ENCODE measurements at places on chromosomes 2 and 18. TPM values are rescaled to one million over a fixed set of nuclear protein-coding genes. Genes with fewer than 3 reads are reported as not detected.

SERPINB12 gene
- total RNA-seq = not detected

GRCh38 chr18:61551586-61551985, 218.4 kb downstream of the CDH20 start:
- H3K27me3 ChIP-seq = no peaks in the 10 kb centered on the region
- H3K4me1 ChIP-seq = peaks cover 6% of the 10 kb centered on the region
- no peaks in the 10 kb centered on the region for H3K36me3 ChIP-seq

DNA sequence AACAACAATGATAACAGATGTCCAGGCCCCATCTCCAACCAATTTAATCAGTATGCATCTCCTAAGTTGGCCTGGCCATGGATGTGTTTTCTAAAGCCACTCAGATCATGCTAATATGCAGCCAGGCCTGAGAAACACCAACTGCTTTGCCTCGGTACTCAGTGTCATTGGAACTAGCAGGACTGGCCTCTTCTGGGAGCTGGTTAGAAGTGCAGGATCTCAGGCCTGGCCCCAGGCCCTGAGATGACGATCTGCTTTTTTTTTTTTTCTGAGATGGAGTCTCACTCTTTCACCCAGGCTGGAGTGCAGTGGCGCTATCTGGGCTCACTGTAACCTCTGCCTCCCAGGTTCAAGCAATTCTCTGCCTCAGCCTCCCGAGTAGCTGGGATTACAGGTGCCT, 69.1 kb downstream of the IRS1 start:
- peaks cover 6% of the 10 kb centered on the region for H3K36me3 ChIP-seq
- DNase-seq = no peak
- H3K4me3 ChIP-seq = no peak overlapping the region
- no peak overlapping the region for H3K27ac ChIP-seq
- H3K4me1 ChIP-seq = peaks cover 12% of the 10 kb centered on the region

DNA sequence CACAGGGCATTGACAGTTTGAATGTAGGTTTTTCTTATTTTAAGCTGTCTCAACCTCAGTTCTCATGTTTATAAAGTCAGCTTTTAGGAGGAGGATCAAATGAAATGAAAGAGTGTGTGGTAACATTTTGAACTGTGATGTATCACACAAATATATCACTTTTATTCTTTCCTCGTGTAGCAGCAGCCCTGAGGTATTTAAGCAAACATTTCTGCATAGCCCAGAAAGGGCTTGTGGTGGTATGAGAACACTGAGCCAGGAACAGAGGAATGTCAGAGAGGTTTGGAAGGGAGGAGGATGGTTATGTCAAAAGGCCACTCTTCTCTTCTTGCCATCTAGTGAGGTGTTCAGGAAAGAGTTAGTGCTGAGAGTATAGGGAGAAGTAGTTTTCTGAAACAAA, 150.2 kb downstream of the PARD3B start:
- no peaks in the 10 kb centered on the region for H3K36me3 ChIP-seq
- no peaks in the 10 kb centered on the region for H3K4me1 ChIP-seq
- peak; percentile 77 for DNase-seq

DNA sequence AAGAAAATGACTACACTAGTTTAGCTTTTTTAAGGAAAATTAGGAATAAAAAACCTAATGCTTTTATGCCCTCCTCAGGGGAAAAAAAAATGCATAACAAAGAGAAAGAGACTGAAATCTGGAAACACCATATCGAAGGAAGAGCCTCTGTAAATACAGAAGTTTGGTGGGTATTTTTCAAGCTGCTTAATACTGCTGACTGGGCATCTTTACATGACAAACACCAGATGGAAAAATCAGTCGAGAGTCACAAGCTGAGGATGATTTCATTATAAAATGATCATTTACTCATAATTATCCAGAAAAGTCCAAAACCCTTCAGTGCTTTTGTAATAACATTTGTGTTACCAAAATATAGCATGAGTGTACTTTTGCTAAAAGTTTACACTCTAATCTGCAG, 1600.7 kb upstream of the ACVR2A start:
- no peaks in the 10 kb centered on the region for H3K36me3 ChIP-seq
- DNase-seq = no peak
- H3K27me3 ChIP-seq = no peaks in the 10 kb centered on the region
- peaks cover 7% of the 10 kb centered on the region for H3K4me1 ChIP-seq
- no peak overlapping the region for H3K27ac ChIP-seq

ARL4C gene
- 59.3 TPM for total RNA-seq

RAD51AP2 gene
- total RNA-seq = 0.10 TPM

SLC23A3 gene
- total RNA-seq = 1.2 TPM

GRCh38 chr2:30670453-30670852, 136.8 kb downstream of the CAPN13 start:
- no peaks in the 10 kb centered on the region for H3K36me3 ChIP-seq
- H3K4me1 ChIP-seq = peaks cover 15% of the 10 kb centered on the region
- H3K27me3 ChIP-seq = no peaks in the 10 kb centered on the region
- no peak overlapping the region for H3K27ac ChIP-seq

- H3K4me3 ChIP-seq = peak overlapping the region; percentile 16
- peak; percentile 99 for DNase-seq
- H3K27me3 ChIP-seq = no peaks in the 10 kb centered on the region
- no peaks in the 10 kb centered on the region for H3K36me3 ChIP-seq
- peak overlapping the region; percentile 38 for H3K27ac ChIP-seq
- peaks cover 12% of the 10 kb centered on the region for H3K4me1 ChIP-seq
These were observed 139.9 kb upstream of the ZEB2 start for GRCh38 chr2:144659731-144660275.

DNA sequence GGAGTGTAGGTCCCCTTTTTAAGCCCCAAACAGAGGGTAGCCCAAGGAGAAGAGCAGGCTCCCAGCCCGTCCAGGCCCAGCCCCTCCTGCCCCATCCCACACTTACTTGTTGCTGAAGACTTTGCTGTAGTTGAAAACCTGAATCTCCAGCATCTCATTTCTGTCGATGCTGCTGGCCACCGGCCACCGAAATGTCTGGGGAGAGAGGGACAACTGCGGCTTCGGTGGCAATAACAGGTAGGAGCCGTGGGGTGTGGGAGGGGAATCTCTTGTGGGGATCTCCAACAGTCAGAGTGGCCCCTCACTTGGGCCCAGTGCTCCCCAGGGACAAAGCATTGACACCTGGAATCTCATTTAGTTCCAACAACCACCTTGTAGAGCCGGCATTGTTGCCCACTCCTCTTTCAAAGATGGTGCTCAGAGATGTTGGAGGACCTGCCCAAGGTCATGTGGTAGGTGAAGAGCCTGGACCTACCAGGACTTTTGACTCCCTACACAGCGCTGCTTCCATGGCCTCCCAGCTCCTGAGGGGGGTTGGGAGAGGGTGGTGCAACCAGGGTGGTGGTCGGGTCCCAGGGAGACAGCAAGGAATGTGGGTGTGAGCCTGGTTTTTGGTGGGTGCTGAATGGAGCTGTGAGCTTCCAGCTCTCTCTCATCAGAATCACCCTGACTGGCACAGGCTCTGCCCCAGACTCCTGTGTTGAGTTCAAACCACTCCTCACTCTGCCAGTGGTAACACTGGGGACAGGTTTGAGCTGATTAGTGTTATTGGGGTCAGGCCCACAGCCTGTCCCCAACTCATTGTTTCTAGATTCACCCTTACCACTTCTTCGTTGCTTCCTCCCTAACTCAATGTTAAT, 50.0 kb upstream of the OTOF start:
- no peaks in the 10 kb centered on the region for H3K27me3 ChIP-seq
- DNase-seq = no peak
- H3K27ac ChIP-seq = no peak overlapping the region

FNDC4 gene
- 6.9 TPM for total RNA-seq

- peak; percentile 95 for DNase-seq
- H3K4me3 ChIP-seq = no peak overlapping the region
- H3K4me1 ChIP-seq = peaks cover 8% of the 10 kb centered on the region
- H3K27ac ChIP-seq = peak overlapping the region; percentile 94
- H3K27me3 ChIP-seq = no peaks in the 10 kb centered on the region
- no peaks in the 10 kb centered on the region for H3K36me3 ChIP-seq
These were observed 195.7 kb upstream of the SESTD1 start for GRCh38 chr2:179460181-179460929.

- peak; percentile 84 for DNase-seq
- no peaks in the 10 kb centered on the region for H3K36me3 ChIP-seq
- H3K4me3 ChIP-seq = no peak overlapping the region
- peaks cover 40% of the 10 kb centered on the region for H3K4me1 ChIP-seq
- no peak overlapping the region for H3K27ac ChIP-seq
These were observed 268.2 kb upstream of the PXDN start for GRCh38 chr2:2012505-2012904.

- DNase-seq = no peak
- H3K36me3 ChIP-seq = peaks cover 20% of the 10 kb centered on the region
- H3K27me3 ChIP-seq = no peaks in the 10 kb centered on the region
- H3K4me3 ChIP-seq = no peak overlapping the region
These were observed 42.4 kb downstream of the KLF7 start for GRCh38 chr2:207123335-207123744.

- DNase-seq = no peak
- no peaks in the 10 kb centered on the region for H3K27me3 ChIP-seq
- no peaks in the 10 kb centered on the region for H3K36me3 ChIP-seq
- no peaks in the 10 kb centered on the region for H3K4me1 ChIP-seq
- H3K4me3 ChIP-seq = no peak overlapping the region
- H3K27ac ChIP-seq = no peak overlapping the region
These were observed 463.7 kb upstream of the DSEL start for GRCh38 chr18:67980241-67980640.

DNA sequence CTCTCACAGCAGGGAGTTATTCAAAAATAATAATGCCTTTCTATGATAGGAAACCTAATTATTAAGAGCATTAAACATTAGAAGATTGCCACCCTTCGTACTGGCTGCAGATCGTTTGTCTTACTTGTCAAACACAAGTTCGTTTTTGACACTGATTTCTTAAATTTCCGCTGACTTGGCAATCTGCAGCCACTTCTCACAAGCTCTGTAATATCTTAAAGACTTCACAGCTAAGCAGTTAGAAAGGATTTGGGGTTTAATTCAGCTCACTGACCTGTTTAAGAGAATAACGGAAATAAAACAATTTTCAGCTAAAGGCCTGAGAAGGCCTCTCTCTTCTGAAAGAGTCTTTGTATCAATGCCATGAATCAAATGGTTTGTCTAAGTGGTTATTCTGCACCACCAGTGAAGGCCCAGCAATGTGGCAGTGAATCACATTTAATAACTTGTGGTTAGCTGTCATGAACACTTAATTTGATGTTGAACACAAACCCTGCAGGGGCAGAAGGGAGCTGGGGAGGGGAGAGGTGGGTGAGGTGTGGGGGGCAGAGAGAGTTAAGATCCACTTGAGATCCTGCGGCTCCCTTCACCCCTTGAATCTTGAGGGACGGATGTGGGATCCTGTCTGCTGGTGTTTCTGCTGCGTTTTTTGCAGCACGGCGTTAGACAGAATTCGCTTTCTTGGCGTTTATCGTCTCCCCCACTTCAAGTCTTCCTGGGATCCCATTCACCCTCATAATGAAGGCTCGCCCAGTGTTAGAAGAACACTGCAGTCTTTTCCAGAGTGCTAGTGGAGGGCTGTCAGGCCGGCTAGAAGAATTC, 145.4 kb upstream of the SATB2 start:
- H3K36me3 ChIP-seq = no peaks in the 10 kb centered on the region
- H3K27me3 ChIP-seq = no peaks in the 10 kb centered on the region
- peaks cover 7% of the 10 kb centered on the region for H3K4me1 ChIP-seq
- DNase-seq = peak; percentile 38

NRBP1 gene
- 119 TPM for total RNA-seq

DNA sequence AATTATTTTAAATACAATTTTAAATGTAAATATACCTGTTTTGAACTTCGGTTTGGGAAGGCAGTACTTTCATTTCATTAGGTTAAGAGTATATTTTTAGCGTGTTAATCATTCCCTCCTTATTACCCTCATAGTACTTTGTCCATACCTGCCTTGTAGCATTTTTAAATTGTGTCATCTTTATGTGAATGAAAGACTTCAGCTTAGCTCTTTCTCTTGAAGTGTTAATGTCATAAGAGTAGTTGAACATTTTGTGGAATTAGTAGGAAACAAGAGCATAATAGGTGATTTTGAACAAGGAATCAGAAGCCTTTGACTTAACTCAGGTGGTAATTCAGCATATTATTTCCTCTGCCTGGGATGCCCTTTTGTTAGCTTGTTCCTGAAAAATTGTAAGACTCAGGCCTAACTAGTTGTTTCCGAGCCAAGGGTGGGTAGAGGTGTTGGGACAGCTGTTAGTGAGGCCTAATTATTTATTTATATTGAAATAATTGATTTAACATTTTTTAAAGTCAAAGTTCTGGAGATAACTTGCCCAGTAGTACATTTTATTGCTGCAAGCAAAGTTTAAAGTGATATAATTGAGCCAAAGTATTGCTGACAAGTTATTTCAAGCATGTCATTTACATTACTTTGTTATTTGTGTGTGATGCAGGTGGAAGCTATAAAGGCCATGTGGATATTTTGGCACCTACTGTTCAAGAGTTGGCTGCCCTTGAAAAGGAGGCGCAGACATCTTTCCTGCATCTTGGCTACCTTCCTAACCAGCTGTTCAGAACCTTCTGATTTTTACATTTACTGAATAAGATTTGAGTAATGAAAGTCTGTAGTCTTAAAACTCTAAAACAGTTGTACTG, 38.7 kb downstream of the DDX1 start:
- no peak overlapping the region for H3K4me3 ChIP-seq
- peaks cover 59% of the 10 kb centered on the region for H3K36me3 ChIP-seq
- H3K4me1 ChIP-seq = peaks cover 8% of the 10 kb centered on the region
- peak; percentile 18 for DNase-seq
- no peaks in the 10 kb centered on the region for H3K27me3 ChIP-seq

DNA sequence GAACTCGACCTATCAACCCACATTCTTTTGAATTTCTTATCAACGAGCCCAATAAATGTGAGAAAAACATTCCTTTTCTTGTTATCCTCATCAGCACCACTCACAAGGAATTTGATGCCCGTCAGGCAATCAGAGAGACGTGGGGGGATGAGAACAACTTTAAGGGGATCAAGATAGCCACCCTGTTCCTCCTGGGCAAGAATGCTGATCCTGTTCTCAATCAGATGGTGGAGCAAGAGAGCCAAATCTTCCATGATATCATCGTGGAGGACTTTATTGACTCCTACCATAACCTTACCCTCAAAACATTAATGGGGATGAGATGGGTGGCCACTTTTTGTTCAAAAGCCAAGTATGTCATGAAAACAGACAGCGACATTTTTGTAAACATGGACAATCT, 378.2 kb downstream of the STK39 start:
- no peak for DNase-seq
- no peaks in the 10 kb centered on the region for H3K4me1 ChIP-seq
- H3K27me3 ChIP-seq = no peaks in the 10 kb centered on the region
- H3K27ac ChIP-seq = no peak overlapping the region
- H3K36me3 ChIP-seq = no peaks in the 10 kb centered on the region

DNA sequence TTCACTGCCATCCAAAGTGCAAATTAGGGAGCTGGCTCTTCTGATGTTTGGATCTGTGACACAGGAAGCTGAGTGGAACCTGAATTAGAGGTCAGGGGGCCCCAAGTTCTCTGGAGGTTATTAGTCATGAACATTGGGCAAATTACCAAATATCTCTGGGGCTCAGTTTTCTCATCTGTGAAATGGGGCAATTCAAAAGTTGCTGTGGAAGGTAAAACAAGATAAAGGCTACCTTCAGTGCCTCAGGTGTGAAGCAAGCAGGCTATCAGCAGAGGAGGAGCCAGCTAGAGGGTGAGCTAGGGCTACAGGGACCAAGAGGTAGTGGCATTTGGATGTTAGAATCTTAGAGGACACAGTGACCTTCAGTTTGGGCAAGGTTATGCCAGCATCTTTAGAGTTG, 89.4 kb upstream of the FAM136A start:
- H3K4me3 ChIP-seq = no peak overlapping the region
- peaks cover 8% of the 10 kb centered on the region for H3K27me3 ChIP-seq
- no peaks in the 10 kb centered on the region for H3K4me1 ChIP-seq
- DNase-seq = no peak
- H3K36me3 ChIP-seq = no peaks in the 10 kb centered on the region
- H3K27ac ChIP-seq = no peak overlapping the region

GRCh38 chr2:217101972-217102371, 242.1 kb upstream of the TNP1 start:
- peaks cover 34% of the 10 kb centered on the region for H3K4me1 ChIP-seq
- H3K36me3 ChIP-seq = no peaks in the 10 kb centered on the region
- no peak overlapping the region for H3K27ac ChIP-seq
- no peak for DNase-seq
